ENCODE measurements at places on chromosomes 13 and 19.
A peak's percentile ranks its signal among the peaks of the same experiment; 100 is the strongest.

DNA sequence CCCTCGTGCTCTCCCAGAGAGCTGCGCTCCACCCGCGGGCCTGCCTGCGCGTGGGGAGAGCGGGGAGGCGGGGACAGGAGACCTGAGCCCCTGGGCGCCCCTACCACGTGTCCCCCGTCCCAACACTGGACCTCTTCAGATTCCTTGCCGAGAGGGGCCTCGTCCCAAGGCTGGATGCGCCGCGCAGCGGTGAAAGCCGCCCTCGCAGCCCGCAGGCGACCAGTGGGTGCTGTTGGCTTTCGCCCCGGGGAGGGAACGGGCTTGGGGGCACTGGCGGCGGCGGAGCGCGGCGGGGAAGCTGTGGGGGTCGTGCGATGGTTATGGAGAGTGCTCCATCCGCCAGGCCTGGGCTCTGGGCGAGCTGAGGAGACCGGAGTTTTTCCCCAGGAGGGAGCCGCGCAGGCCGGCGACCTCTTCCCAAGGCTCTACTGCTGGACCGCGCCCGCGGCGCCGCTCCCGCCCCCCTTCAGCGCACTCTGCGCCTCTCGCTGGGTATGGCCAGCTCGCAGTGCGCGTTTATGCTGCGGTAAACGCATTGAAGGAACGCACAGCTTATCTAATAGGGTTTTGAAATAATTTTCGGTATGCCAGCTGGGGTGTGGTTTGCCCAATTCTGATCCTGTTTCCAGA lies 17.2 kb upstream of the RNF17 start:
- no peak for DNase-seq

DNA sequence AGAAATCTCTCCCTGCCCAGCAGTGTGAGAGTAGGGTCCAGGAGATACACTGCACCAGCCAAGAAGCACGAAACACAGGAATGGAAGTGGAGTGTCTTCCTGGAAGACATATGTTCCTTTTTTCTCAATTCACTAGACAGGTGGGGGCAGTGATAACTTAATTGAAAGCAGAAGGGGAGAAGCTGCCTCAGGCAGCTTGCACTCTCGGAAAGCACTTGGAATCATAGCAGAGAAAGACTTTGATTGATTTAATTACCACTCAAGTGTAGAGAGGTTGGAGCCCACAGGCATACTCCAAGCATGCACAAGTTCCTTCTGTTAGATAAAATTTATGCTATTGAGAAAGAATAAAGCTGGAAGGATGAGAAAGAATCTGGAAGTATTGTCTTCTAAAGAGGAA lies 249.4 kb downstream of the SLITRK6 start:
- DNase-seq, result no peak

DNA sequence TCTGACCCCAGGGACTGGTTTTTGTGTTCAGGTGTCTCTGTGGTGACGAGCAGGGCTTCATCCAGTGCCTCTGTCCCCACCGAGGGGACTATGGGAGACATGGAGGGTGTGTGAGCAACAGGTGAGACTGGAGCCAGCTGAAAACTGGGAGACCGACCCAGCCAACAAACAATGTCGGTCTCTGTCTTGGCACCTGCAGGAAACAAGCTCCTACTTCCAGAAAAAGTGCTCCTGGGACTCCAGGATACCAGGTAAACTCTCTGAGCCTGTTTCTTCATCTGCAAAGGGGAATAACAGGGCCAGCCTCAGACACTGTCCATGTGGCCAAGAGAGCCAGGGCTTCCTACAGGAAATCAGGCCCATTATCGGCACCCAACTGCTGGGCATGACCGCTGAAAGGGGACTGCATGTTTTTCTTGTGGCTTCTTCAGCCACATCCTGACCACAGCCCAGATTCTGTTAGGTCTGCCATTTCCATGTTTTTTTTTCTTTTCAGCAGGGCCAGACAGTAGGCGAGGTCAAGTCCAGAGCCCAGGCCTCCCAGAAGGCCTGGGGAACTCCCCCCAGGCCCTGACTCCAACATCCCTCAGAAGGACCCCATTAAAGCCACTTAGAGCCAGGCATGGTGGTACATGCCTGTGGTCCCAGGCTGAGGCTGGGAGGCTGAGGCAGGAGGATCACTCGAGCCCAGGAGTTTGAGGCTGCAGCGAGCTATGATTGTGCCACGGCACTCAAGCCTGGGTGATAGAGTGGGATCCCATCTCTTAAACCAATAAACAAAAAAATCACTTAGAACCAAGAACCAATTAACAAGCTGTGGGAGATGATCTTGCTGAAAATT lies 836 bp upstream of the BST2 start:
- DNase-seq, result no peak

DNA sequence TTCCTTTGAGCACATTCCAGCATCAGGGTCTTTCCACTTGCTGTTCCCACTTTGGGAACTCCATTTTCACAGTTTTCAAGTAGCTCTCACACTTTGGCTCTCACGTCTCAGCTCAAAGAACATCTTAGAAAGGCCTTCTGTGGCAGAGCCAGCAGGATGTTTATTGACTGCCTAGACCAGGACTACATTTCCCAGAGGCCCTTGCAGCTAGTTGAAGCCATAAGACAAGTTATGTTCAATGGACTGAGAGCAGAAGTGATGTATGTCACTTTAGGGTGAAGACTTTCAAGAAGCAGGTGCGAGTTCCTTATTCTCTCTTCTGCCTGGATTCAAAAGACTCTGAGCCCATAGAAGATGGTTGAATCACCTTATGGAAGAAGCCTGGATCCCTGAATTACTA lies 4.3 kb upstream of the HAUS5 start:
- no peak for DNase-seq

- no peak for DNase-seq
Observed at GRCh38 chr19:46756544-46756888, 10.3 kb upstream of the STRN4 start.

GRCh38 chr19:15936950-15937349 lies 2.6 kb upstream of the CYP4F11 start:
- DNase-seq, result no peak

- no peak for DNase-seq
Observed at GRCh38 chr13:84655677-84656076, 773.4 kb upstream of the SLITRK1 start.

DNA sequence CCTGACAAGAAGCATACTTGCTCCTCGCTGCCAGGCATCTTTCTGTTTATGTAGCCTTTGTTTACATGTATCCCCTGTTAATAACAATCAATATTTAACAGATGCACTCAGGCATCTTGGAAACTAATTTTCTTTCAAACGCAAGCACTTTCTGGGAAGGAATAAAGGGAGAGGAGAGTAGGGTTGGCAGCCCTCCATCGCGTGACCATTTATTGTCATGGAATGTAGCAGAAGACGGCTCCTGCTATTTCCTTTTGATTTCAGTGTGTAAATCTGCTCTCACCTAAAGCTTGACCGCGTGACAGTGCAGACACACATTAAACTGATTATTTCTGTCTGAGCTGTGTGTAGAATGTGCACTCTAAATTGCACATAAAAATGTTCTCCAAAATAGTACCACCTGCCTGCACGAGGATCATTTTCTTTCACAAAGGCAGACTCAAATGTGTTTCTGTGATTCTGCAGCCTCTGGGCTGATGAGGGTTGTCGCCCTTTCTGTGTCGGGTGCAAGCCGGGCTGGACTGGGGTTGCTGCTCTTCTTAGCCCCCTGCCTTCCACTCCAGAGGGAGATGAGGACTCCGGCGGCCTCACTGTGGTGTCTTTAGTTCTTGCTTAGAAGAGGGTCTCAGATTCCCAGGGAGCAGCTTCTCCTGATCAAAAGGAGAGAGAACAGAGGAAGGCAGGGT lies 223.5 kb upstream of the MAB21L1 start:
- DNase-seq, result no peak

GRCh38 chr13:49303533-49304252 lies 56.0 kb downstream of the CDADC1 start:
- DNase-seq, result no peak

DNA sequence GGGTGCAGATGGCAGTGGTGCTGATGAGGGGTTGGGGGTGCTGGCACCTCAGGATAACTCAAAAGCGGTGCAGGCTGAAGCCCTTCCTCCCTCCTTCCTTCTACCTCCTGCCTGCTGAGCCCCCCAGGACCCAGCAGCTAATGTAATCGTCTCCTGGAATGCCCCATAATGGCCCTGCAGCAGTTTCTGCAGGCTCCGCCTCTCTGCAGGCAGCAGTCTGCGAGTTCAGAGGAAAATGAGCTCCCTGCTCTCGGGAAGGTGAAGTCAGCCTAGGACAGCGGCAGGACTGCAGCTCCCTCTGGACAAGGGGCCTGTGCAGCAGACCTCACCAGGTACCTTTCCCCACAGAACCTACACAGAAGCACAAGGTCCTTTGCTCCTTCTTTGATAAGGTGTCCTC lies 130.9 kb downstream of the ZDHHC20 start:
- DNase-seq, result no peak

GRCh38 chr13:95536632-95537241 lies 15.8 kb upstream of the CLDN10 start:
- no peak for DNase-seq

DNA sequence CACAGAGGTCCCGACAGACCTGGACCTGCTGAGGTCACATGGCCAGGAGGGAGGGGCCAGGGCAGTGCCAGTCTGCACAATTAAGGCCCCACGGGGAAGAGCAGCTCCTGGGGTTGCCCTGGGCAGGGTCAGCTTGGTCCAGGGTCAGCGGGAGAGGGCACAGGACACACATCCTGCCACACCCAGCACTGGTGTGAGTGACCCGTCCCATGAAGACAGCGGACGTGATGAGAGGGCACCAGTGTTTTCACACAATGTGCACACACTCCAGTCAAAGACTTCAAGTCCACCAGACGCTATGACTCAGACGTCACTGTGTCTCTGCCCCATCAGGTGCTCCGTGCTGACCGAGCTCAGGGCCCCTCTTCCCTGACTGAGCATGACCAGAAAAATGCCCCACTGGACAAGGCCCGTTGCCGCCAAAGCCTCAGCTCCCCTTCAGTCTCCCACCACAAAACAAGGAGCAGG lies 4.2 kb downstream of the TMEM259 start:
- no peak for DNase-seq

DNA sequence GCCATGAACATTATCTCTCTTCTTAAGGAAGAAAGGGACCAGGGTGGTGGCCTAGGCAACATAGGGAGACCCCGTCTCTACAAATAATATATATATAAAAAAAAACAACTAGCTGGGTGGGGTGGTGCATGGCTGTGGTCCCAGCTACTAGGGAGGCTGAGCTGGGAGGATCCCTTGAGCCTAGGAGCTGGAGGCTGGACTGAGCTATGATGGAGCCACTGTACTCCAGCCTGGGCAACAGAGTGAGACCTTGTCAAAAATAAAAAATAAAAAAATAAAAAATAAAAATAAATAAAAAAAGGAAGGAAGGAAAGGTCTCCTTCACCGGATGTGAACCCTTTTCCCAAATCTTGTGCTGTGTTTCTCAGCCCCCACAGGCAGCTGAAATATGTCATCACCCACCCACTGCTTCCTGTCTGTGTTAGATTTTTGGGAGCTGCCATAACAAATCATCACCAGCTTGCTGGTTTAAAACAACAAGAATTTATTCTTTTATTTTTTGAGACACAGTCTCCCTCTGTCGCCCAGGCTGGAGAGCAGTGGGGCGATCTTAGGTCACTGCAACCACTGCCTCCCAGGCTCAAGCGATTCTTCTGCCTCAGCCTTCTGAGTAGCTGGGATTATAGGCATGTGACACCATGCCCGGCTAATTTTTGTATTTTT lies 9.5 kb upstream of the TSPAN16 start:
- no peak for DNase-seq

- DNase-seq, result no peak
Observed at GRCh38 chr19:1264801-1265614, 4.1 kb upstream of the CIRBP start.

DNA sequence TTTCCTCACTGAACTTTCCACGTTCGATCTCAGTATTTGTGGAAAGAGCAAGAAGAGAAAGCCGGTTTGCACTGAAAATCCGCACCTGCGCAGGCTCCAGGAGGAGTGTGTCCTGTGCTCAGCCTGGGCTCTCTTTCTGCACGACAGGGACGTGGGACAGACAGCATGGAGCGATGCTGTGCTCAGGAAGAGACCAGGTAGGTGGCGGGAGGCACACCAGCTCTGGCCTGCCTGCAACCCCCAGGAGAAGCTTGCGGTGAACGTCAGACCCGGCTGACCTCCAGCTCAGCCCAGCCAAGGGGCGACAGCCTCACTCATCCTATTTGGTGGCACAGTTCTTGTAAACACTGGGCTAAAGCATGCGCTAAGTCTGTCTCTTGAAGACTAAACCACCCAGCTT lies 35.9 kb downstream of the NAXD start:
- DNase-seq, result no peak

DNA sequence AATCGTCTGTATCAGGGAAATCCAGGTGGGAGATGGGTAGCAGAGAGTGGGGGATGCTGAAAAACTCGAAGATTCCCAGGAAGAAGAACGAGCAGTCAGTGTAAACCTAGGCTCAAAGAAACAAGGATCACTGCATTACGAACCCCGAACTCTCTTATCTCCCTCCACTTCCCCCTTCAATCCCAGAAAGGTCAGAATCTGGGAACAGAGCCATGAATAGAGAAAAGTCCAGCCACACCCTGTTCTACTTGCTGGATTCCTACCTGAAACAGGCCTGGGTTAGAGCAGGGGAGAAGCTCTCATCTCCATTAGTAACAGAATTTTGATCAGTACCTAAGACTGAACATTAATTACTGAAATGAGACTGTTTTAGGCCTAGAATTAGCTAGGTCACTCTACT lies 24.4 kb downstream of the EPSTI1 start:
- no peak for DNase-seq

DNA sequence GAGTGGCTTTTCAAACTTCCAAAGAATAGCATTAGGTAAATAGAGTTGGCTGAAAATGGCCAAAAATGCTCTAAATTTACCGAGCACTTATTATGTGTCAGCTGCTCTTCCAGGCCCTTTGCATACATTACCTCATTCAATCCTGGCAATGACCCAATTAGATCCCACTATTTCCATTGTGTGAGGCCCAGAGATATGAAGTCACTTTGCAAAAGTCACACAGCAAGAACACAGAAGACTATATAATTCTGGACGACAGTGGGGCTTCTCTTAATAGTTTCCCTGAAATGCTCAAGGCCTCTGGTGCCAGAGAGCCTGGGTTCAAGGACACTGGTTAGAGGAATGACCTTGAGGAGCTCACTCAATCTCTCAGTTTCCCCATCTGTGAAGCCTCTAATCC lies 146.8 kb downstream of the IER2 start:
- no peak for DNase-seq

GRCh38 chr19:18292810-18293641 lies 11.6 kb upstream of the JUND start:
- DNase-seq, result peak; percentile 75

- peak; percentile 23 for DNase-seq
Observed at GRCh38 chr13:99356262-99357091, 49.3 kb upstream of the GPR183 start.

DNA sequence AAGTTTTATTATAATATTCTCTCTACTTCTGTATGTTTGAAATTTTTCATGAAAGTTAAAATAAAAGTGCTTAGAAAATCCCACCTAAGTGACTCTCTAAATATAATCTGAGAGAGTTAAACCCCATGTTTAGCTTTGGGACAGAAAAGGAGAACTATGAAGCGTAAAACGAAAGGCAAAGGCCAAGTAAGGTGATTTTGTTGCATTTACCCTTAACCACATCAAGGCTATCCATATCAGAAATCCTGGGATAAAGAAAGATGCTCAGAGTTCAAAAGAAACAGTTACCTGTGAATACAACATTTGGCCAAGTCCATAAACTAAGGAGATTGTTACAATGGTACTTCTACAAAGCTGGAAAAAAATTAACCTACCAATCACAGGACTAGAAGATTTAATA lies 31.3 kb downstream of the UBL3 start:
- DNase-seq, result no peak

- DNase-seq, result no peak
Observed at GRCh38 chr13:33210090-33210489, 75.5 kb downstream of the STARD13 start.

GRCh38 chr13:58908019-58908679 lies 1255.6 kb downstream of the DIAPH3 start:
- DNase-seq, result no peak

Measured in frontal cortex (tissue), 4 donors.